Brain pericyte (primary cell): ENCODE measurements at places on chromosomes 7 and 10.

GRCh38 chr7:122511268-122511667 is 187.6 kb downstream of the RNF133 start:
- no peak for DNase-seq

GRCh38 chr10:19325581-19325980 is 277.0 kb downstream of the MALRD1 start:
- no peak for DNase-seq

DNA sequence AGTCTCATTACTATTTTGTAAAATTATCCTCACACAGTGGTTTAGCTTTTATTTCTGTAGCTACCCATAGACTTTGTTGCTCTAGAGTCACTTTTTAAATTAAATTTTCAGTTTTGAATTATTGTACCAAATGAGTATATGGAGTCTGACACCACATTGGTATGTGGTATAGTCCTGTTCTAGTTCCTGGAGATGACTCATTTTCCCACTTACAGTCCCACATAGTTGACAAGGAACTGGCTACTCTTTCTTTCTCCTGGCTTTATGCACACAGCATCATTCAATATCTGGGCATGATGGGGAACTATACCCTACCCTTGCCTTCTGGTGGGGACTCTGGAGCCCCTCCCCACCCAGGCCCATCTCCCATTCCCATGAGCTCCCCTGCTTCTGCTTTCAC is 92.6 kb upstream of the RAB11FIP2 start:
- DNase-seq, result no peak

DNA sequence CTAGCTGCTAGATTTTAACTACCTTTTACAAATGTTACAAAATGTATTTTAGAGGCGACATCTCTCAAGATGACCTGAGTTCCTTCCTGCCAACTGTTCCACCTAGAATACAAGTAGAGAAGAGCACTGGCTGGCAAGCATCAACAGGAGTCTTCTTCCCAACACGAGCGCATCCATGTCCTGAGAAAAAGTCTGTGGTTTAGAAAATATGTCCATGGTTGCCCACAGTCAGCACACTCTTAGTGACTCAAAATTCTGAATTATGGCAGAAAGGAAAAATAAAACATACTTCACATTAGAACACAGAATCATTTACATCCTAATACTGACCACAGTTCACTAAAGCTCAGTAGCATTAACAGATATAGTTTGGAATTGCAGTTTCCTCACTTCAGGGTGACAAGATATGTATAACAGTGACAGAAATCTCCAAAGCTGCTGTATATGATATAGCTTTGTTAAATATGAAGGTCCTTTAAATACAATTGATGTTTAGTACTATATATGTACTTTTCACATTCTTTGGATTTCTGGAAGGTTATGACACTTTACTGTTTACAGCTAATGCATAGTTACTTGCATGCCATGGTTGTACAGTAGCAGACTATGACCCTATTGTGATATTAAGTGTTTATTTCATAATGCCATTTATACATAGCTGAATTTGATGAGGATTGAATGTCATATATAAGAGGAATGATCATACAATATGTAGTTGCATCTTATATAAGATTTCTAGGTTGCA is 327.1 kb downstream of the GFRA1 start:
- no peak for DNase-seq

DNA sequence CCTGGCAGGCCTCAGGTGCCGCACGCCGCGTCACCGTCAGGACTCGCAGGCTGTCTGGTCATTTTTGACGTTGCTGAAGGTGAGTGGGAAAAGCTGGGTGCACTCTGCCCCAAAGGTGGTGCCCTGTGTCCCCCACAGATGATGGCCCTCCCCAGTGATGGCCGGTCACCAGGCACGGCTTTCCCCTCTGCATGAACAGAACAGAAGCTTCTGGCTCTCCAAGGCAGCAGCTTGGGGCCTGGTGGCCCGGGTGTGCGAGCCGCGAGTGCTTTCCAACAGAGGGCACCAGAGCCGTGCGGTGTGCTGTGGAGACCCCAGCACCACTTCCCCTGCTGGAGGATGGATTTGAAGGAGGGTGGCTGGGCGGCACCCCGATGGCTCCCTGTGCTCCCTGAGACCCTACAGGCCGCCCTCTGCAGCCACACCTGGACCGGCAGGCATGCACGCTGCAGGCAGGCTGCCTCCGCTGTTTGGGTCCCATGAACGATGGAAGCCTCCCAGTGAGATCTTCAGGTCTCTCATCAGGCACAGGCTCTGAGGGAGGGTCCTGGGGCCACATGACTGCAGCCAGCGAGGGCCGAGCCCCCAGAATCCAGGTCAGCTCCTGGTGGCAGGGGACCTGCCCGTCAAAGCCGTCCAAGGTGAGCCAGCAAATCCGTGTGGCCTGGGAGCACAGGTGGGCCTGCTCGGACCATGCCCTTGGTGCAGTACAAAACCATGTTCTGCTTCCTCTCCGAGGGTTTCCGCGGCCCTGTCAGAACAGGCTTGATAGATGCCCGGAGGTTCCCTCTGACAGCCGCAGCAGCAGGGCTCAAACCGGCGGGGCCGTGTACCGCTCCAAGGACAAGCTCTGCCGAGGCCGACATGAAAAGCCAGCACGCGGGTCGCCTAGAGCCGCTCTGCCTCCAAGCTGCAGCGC is 195.4 kb downstream of the EBF3 start:
- no peak for DNase-seq

DNA sequence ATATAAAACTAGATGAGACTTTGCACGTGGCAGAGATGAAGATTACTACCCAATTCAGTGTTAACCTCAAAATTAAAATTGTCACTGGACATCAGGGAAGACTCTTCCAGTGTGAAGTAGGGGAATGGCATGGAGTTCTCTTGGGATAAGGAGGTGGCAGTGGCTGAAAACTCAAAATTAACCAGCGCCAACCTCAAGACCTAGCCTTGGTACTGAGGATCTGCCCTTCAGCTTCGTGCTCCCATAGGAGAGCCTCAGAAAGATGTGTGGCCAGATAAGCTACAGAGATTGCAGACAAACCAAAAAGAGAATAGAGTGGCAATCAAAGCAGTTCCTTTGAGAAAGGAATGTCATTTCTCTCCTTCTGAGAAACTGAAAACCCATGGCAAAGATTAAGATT is 47.3 kb upstream of the CAPZA2 start:
- DNase-seq, result no peak

DNA sequence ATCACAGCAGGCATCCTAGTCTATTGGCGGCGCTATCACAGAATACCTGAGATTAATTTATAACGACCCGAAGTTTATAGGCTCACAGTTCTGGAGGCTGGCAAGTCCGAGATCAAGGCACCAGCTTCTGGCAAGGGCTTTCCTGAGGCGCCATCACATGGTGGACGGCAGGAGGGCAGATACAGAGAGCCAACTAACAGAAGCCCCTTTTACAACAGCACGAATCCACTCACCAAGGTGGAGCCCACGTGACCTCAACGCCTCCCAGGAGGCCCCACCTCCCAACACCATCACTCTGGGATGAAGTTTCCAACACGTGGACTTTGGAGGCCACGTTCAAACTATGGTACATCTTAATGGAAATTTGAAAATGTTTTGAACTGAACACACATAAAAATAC is 255.3 kb downstream of the ELFN1 start:
- DNase-seq, result no peak

- no peak for DNase-seq
Measured at GRCh38 chr7:104225451-104225850, 17.6 kb upstream of the ORC5 start.

DNA sequence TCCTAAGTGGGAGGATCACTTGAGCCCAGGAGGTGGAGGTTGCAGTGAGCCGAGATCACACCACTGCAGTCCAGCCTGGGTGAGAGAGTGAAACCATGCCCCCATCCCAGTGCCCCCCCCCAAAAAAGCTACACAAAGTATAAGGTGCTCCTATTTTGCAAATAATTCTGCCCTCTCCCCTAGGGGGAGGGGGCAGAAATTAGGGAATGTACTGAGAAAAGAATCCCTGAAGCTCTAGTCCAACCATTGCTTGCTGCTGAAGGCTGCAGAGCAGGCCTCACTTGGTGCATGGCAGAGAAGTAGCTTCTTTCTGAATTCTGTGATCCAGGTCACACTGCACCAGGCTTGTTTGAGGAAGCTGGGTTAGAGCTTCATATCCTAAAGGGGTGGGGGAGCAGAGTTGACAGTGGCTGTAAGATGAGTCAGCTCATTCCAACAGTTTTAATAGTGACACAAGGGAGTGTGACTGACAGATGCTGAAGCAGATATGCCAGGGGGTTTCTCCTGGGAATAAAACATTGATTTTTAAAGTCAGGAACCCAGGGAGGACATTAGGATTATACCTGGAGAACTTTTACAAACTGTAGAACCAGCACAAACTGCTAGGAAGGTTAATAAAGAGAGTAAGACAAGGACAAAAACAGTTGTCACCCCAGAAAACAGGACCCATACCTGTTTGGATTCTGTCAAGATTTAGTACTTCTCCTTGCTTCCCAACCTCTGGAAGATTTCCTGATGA is 32.8 kb upstream of the STRIP2 start:
- no peak for DNase-seq

DNA sequence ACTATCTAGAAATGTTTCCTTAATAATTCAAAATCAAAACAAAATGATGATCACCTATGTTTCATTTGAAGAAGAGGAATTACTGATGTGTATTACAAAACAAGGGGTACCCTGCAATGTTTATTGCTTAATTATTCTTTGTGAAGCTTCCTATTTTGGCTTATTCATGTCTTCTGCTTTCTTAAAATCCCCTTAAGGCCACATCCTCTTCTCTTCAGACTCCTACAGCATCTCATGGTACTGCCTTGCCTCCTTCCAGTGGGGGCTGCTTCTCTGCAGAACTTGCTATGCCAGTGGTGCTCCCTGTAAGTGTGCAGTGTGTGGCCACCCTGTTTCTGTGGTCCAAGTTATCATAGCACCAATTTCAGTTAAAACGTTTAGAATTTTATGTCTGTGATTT is 35.0 kb downstream of the CCDC146 start:
- no peak for DNase-seq

DNA sequence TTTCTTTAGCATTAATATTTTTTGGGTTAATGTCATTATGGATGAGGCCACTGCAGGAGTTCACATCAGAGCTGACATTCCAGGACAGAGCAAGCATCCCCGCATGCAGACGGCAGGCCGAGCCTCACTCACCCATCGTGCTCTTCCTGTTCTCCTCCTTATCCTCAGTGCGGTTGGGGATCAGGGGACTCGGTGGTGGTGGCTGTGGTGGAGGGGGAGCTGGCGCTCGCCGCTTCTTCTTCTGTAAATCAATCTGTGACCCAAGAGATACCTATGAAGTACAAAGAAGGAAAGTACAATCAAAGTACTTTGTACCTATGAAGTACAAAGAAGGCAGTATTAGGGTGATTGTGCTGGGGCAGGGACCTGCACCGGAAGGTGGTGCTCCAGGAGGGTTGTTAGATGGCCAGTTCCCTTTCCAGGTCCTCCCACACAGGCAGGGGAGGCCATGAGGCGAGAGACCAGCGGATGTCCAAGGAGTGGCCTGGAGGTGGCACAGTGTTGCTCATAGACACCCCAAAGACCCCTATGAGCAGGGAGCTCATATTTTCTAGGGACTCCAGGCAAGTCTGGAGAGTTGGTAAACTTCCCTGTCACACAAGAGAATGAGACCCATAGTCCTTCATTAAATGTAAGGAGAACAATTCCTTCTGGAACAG is 231.4 kb downstream of the COBL start:
- no peak for DNase-seq
